ENCODE measurements at places on chromosomes 3 and 15.

- peaks cover 10% of the 10 kb centered on the region for H3K4me1 ChIP-seq
- H3K27ac ChIP-seq = no peak overlapping the region
- H3K36me3 ChIP-seq = peaks cover 41% of the 10 kb centered on the region
- H3K4me3 ChIP-seq = no peak overlapping the region
Observed at GRCh38 chr3:53239800-53240199, 16.0 kb downstream of the TKT start.

- no peak for DNase-seq
- H3K4me3 ChIP-seq = no peak overlapping the region
- H3K27ac ChIP-seq = no peak overlapping the region
- H3K27me3 ChIP-seq = no peaks in the 10 kb centered on the region
- H3K36me3 ChIP-seq = no peaks in the 10 kb centered on the region
- no peaks in the 10 kb centered on the region for H3K4me1 ChIP-seq
Observed at GRCh38 chr3:58679974-58680666, 13.5 kb upstream of the FAM3D start.

DNA sequence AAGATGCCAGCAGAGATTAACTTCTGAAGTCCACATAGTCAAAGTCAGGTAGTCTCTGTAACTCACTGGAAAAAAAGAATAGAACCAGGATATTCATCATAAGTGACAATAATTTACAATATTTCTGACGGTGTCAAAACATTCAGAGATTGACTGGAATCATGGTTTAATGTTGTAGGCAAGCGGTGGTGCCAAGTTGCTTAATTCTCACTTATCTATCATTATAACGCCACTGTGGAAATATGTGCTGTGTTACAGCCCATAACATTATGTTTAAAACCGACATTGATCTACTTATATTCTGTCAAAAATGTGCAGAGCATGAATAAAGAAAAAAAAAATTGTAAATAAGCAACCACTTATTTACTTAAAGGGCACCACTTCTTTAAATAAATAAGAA is 801.7 kb downstream of the DIPK2A start:
- H3K27ac ChIP-seq = no peak overlapping the region
- no peaks in the 10 kb centered on the region for H3K4me1 ChIP-seq
- no peak overlapping the region for H3K4me3 ChIP-seq
- no peak for DNase-seq

DNA sequence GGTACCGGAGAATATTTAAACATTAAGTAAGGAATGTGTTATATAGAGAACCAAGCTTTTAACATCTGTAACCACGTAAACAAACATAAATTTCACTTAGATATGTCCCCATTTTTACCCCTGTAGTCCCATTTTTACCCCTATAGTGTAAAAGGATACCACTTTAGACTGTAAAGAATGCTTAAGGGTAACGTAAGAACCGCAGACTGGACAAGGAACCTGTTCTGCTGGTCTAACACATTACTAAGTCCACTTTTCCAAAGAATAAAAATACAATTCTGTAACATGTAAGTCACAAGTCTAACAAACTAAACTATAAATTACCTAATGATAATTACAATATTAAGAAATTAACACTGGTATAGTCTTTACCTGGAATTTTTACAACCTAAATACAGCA is 2.9 kb downstream of the SLC12A6 start:
- no peak overlapping the region for H3K27ac ChIP-seq
- no peak overlapping the region for H3K4me3 ChIP-seq
- H3K36me3 ChIP-seq = no peaks in the 10 kb centered on the region
- DNase-seq = no peak
- H3K27me3 ChIP-seq = no peaks in the 10 kb centered on the region
- H3K4me1 ChIP-seq = no peaks in the 10 kb centered on the region

GRCh38 chr15:61841466-61841865 is 218.8 kb downstream of the VPS13C start:
- H3K27me3 ChIP-seq = no peaks in the 10 kb centered on the region
- H3K4me3 ChIP-seq = no peak overlapping the region
- no peak overlapping the region for H3K27ac ChIP-seq

GRCh38 chr15:25742041-25742730 is 120.9 kb downstream of the ATP10A start:
- H3K36me3 ChIP-seq = no peaks in the 10 kb centered on the region
- no peaks in the 10 kb centered on the region for H3K4me1 ChIP-seq
- no peak overlapping the region for H3K27ac ChIP-seq
- no peak overlapping the region for H3K4me3 ChIP-seq

DNA sequence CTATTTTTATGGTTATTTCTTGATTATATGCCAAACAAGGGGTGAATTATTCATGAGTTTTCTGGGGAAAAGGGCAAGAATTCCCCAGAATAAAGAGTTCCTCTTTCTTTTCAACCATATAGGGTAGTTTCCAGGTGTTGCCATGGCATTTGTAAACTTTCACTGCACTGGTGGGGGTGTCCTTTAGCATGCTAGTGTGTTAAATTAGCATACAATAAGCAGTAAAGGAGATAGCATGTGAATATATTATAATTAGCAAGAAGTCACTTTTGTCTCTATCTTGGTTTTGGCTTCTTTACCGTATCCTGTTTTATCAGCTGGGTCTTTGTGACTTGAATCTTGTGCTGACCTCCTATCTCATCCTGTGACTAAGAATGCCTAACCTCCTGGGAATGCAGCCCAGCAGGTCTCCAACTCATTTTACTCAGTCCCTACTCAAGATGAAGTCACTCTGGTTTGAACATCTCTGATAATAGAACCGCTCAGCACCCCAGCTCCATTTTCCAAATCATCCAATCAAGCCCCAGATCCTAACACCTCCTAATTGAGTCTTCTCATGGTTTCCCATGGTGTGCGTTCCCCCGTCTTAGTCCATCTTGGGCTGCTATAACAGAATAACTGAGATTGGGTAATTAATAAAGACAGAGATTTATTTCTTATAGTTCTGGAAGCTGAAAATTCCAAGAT is 3.4 kb upstream of the SELENOT start:
- DNase-seq = peak; percentile 97
- no peaks in the 10 kb centered on the region for H3K36me3 ChIP-seq
- no peaks in the 10 kb centered on the region for H3K27me3 ChIP-seq
- H3K27ac ChIP-seq = peak overlapping the region; percentile 52

All from mesendoderm (in vitro differentiated cells).